ENCODE measurements at places on chromosomes 2 and 18. TPM values are rescaled to one million over a fixed set of nuclear protein-coding genes. Genes with fewer than 3 reads are reported as not detected.

GRCh38 chr2:205409411-205409810, 272.9 kb upstream of the NRP2 start:
- no peak for DNase-seq

DNA sequence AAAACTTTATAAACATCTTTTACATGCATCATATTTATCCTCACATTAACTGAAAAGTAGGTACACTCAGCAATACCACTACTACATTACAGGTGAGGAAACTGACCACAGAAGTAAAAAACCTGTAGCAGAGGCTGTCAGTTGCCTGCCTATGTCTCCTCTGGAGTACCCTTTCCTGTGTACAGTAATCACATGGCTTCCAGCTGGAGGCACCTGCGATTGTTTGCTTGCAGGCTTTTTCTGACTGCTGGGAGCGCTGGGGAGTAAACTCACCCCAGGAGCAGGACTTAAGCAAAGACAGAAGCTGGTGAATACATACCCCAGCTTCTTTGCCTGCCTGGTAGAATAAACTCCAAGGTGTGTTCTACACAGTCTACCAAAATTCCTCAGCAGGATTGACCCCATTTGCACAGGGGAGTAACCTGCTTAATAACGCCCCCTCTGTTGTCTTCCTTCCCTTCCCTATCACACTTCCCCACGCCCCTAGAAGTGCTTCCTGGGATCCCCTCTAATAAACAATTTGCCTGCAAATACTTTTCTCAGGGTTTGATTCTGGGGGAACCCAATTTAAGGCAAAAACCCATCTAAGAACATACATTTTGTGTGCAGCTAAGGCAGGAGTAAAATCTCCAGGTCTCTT, 138.9 kb downstream of the PTH2R start:
- no peak for DNase-seq

- no peak for DNase-seq
Measured at GRCh38 chr18:75003039-75003438, 205.9 kb downstream of the PTGR3 start.

- DNase-seq, result no peak
Measured at GRCh38 chr2:187523325-187523724, 30.9 kb downstream of the TFPI start.

- DNase-seq, result no peak
Measured at GRCh38 chr18:77106331-77106730, 26.3 kb downstream of the MBP start.

DNA sequence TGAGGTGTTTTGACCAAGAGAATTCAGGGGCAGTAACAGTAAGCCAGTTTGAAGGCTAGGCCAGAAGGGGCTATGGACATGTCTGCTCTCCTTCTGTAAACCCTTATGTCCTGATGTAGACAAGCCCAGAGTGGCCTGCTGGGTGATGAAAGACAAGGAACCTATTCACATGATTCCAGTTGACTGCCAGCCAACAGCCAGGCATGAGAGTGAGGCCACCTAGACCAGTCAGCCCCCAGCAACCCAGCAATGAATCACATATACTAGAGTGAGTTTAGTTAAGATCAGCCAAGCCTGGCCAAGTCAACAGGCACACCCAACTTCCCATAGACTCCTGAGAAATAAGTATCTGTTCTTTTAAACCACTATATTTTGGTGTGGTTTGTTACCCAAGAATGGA, 1889.7 kb upstream of the CELF4 start:
- DNase-seq, result no peak

- no peak for DNase-seq
Measured at GRCh38 chr2:45963816-45964215, 312.3 kb downstream of the PRKCE start.

Gene PTPRN
- total RNA-seq, result 0.39 TPM

GRCh38 chr18:2102022-2102421, 469.3 kb downstream of the METTL4 start:
- no peak for DNase-seq

Gene TEKT4
- not detected for total RNA-seq

GRCh38 chr2:210475706-210476105, 853 bp downstream of the LANCL1 start:
- no peak for DNase-seq

Gene INPP1
- 31.8 TPM for total RNA-seq

Gene RNF125
- total RNA-seq, result 6.7 TPM

Gene SERPINB3
- total RNA-seq, result not detected

Gene RGPD4
- total RNA-seq, result 0.39 TPM

DNA sequence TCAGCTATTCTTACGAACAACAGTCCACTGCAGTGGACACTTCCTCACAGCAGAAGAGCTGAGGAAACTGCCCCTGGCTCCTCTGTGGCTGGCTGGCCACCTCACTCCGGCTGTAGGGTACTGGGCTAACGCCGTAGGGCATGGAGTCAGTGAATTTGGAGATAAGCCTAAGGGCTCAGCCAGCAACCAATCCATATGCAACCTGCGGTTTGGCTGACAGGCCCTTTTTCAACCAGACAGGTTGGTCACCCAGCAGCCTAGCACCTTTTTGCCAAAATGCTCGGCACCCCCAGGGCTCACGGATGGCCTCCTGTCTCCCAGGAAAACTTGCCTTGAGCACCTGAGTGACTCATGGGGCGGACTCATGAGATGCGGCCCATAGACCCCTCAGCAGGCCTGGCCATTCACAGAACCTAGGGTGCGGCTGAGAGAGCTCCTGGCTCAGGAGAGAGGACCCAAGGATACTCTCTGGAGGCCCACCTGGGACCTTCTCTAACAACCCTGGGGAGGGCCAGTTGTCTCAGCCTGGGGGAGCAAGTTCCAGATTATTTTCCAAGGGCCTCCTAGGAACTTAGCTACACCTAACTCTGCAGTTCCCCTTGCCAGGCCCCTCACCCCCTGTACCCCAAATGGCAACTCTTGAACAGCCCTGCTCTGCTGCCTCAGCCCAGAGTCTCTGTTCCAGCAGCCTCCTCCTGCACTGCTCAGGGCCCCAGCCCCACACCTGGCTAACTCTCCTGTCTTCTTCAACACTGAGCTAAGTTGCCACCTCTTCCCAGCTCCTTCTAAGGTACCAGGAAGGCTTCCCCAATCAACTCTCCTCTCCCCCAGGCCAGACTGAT, 252.1 kb downstream of the CYP26B1 start:
- DNase-seq, result no peak

DNA sequence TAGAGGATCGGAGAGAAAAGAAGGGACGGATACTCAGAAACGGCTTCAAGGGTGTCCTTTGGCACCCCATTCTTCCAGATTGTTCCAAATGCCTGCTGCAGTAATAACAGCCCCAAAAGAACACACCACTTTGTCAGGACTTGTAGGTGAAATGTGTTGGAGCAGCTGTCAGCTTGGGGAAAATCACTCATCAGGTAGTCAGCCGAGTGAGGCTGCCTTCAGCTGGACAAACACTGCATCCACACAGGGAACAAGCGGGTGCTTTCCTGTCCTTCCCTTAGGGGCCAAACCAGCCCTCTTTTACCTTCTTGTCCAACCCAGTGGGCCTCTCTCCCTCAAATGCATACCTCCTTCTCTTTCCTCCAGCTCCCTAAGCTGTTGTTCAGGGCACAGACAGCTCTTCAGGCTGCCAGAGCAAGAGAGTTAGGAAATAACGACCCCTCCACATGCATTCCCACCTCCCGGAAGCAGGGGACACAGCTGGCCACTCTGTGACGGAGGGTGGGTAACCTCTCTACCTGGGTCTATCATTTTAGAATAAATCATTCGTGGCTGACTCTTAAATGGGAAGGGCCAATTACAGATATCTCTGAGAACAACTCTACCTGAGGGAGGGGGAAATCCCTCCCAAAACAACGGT, 48.1 kb downstream of the BCL11A start:
- no peak for DNase-seq

GRCh38 chr2:235765181-235765820, 271.5 kb downstream of the AGAP1 start:
- DNase-seq, result no peak

Gene GALNT3
- total RNA-seq, result 2.4 TPM

Gene KYNU
- total RNA-seq, result 6.8 TPM

Gene ALKAL2
- total RNA-seq, result 14.3 TPM

Gene INHA
- total RNA-seq, result 0.51 TPM

DNA sequence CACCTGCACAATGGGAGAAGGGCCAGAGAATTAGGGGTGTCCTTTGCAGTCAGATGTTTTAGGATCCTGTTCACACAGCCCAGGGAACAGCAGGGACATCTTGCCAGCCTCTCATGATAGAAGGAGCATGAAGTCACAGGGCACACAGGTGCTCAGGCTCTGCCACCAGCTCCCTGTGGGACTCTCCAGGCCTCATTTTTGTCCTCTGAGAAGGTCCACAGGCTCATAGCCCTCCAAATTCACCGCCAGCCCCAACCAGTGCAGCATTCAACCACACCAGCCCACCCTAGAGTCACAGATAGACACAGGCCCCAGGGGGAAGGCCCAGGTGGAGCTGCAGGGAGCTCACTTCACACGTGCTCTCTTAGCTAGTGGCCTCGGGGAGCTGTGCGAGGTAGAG, 391.7 kb downstream of the TNS1 start:
- DNase-seq, result no peak

DNA sequence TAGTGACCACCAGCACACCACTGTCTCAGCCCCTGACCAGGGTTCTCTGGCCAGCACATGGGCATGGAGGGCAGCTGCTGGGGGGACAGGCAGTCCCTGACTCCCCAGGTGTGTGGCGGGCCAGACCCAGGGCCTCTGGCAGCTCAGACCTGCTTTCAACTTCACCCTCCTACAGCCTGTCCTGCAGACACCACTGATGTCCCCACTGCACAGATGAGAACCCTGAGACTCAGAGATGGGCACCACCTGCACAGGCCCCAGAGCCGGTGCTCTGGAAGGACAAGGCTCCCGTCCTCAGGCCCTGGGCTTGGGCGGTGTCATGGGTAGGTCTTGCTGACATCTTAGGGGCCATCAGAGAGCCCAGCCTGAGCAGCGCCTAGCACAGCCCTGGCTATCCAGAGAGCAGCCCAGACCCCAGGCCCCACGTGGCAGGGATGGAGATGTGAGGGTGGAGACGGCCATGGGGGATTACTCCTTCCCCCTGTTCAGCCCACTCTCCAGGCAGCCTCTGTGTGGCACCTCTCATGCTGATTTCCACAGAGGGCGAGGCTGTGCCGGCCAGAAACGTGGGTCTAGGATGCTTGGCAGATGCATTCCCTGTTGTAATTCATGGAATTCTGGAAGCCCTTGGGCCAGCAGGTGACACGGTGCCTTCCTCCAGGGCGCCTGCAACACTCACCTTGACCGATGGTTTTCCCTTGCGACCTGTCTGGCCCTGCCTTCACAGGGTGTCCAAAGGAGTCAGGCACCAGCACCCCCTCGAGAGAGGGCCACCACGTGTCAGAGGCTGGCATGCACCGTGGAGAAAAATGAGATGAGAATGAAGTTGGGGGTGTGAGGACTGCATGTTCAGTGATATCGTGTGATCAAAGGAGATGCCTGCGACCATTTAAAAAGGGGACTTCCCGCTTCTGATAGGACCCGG, 61.2 kb upstream of the GLI2 start:
- DNase-seq, result no peak

- no peak for DNase-seq
Measured at GRCh38 chr2:26977012-26977411, 6.6 kb downstream of the MAPRE3 start.

DNA sequence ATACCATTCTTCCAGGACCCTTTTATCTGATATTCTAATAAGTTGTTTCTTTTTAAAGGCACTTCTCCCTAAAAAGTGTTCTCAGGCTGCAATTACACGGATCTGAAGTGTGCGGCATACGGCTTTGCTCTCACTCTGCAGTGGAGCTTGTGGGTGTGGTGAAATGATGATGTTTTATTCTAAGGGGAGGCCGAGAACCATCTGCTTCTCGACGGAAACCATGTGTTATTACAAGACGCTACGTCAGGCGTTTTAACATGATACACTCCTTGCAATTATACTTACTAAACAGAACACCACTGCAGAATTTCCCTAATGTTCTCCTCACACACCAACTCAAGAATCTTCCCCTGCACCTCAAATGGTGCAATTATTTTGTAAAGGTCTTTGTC, 34.9 kb upstream of the CTDP1 start:
- no peak for DNase-seq

Gene TNFAIP6
- 5.2 TPM for total RNA-seq

Gene TBR1
- total RNA-seq, result not detected

GRCh38 chr2:223047260-223047761, 4.7 kb upstream of the KCNE4 start:
- DNase-seq, result peak; percentile 54

DNA sequence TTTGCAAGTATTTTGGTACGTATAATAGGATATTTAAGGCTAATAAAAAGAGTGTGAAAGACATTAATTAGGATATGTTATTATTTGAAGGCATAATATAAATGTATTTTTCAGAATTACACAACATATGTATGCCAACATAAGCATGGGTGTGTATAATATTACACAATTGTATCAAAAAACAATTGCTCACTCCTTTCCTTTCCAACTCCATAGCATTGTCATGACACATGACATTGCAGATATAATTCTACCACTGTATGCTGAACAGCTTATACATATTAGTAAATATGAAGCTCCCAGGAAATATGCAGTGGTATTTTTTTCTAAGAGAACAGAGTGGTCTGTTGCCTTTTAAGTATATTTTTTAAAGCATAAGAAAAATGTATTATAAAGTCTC, 593.1 kb downstream of the TMX3 start:
- DNase-seq, result no peak

Gene GDF7
- 16.4 TPM for total RNA-seq

Gene ANKRD62
- not detected for total RNA-seq

Gene SERPINB4
- not detected for total RNA-seq

DNA sequence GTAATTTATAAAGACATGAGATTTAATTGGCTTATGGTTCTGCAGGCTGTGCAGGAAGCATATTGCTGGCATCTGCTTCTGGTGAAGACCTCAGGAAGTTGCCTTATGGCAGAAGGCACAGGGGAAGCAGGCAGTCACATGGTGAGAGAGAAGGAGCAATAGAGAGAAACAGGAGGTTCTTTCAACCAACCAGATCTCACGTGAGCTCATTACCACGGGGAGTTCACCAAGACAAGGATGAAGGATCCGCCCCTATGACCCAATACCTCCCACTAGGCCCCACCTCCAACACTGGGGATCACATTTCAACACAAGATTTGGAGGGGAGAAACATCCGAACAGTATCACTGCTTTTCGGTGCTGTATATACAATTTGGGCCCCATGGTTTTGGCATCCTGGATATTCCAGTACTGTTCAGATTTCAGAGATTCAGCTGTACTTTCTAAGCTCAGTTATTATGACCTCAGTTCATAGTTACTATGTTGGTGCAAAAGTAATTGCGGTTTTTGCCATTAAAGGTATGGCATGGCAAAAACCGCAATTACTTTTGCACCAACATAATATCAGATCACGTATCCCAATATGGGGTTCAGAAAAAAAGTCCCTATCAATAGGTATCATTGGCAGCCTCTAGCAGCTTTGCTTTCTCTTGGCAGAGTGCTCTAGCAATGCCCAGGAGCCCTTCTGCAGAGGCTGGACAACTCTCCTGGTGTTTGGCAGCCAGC, 189.6 kb upstream of the SIX3 start:
- no peak for DNase-seq

GRCh38 chr18:904218-905090, at the start of gene ADCYAP1:
Gene ADCYAP1, plus strand, starts transcription at chr18:904871. Its CDS starts 516 bp downstream, at chr18:905387.
- no peak for DNase-seq

Data from aorta (tissue), 5 donors.